Urinary bladder (tissue), 4 donors: ENCODE measurements at places on chromosomes 1 and 21. TPM values are rescaled to one million over a fixed set of nuclear protein-coding genes. Genes with fewer than 3 reads are reported as not detected.

DNA sequence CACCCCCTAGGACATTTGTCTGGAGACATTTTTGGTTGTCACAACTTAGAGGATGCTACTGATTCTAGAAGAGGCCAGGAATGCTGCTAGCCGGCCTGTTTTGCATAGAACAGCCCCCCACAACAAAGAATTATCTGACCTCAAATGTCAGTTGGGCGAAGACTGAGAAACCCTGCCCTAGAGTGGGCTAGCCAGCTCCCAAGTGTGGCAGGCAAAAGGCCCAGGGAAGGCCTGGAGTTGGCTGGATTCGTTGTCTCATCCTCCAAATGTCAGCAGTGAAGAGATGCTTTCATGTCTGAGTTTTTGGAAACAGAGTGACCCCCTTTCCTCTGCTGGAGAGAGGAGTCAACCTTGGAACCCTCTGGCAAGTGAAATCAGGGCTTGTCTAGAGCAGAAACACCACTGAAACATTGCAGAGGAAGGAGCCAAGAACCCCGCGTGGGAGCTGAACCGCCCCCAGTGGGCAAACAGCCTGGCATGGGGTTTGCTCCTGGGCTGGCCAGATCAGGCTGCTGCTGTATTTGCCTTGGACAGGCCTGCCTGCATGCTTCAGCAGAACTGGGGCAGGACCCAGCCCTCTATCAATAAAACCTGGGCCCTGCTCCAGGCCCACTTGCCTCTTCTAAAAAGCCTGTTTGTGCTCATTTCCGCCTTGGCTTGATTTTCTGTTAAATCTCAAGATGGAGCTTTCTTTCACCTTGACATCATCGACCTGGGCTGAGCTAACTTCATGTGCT, 32.9 kb downstream of the RASSF5 start:
- no peak for DNase-seq

- no peak for DNase-seq
Measured at GRCh38 chr1:100229681-100230443, 19.8 kb downstream of the DBT start.

- DNase-seq = no peak
Measured at GRCh38 chr1:112312315-112312714, 83.7 kb upstream of the CTTNBP2NL start.

DNA sequence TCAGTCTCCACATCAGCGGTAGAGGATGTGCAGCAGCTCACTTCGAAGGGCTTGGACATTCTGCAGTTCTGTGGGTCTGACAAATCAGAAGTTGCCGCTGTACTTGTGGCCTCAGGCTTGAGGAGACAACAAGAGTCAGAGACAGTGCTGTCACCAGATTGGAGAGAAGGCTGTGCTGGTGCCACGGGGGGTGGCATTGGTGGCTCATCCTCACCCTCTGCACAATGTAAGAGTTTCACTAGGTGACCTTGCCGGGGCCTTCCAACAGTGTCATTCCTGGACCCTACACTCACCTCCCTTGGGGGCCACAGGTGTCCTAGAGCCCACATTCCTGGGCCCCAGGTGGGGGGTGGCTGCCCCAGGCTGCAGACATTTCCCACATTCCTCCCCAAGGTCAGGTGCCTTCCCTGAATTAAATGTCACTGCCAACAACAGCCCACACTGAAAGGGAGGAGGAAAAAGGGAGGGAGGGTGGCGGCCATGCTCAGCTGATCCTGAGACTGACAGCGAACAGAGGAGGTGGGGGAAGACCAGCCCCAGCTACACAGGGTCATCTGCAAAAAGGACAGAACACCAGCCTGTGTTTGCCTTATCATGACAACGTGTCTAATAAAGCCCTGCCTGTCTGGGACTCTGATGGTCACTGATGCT, 46.4 kb downstream of the TMCC2 start:
- DNase-seq = no peak

Gene KIF2C
- 9.4 TPM for total RNA-seq

GRCh38 chr21:17585875-17586450, 26.7 kb downstream of the BTG3 start:
- peak; percentile 21 for DNase-seq

DNA sequence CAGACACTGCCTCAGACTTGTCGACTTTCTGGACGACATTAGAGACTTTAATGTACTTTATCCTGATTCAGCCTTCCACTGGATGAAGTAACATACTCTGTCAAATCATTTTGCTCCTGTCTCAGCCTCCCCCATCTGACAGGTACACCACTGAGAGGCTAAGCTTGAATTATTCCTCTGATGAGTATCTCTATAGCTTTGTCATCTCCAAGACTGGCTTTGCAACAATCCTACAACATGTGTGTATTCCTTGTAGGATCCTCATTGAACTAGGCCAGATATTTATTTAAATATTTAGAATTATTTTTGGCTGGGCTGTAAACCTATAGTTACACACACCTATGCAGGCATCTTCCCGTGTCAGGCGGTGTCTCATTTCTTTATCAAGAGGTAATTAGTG, 1.1 kb upstream of the TRIM58 start:
- no peak for DNase-seq

DNA sequence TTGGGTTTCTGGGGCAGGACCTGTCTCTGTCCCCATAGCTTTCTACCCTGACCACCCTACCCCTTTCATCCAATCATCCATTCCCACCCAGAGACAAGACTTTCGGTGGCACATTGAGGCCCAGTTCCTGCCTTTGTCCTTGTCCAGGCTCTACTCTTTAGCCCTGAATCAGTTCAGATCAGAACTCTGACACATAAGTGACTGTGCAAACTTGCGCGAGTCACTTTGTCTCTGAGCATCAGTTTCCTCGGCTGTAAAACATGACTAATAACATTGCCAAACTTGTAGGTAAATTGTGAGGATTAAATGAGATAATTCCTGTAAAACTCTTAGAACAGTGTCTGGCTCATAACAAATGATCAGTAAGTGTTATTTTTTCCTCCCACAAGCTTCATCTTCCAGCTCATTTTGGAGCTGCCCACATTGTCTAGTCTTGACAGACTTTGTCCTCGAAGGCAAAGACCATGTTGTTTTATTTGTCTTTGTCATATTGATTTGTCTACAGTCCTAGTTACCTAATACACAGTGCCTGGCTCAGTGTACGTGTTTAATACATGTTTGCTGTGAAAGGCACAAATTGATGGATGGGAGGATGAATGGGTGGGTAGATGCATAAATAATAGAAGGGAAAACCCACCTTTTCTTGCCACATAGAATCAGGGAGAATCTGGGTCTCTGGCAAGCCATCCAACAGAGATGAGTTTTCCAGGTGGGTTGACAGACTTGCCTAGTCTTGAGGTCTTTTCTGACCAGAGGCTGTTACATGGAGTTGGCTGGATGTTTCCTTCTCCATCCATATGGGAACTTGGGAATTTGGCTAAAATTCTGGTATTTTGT, 262.9 kb downstream of the OMA1 start:
- DNase-seq = no peak

DNA sequence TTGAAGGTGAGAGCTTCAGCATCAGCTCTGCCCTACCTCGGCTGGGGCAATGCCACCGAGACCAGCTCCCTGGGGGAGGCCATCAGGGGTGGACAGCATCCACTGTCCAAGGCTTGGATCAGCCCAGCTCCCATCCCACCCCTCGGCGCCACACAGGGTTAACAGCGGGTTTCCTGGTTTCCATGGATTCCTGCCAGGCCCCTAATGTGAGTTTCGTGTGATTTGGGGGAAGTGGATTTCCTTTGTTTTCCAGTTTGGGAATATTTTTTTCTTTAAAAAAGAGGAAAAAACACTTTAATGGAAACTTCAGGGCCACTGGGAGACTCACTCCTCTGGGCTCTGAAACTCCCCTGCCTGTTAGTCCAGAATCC, 34.3 kb downstream of the CASZ1 start:
- no peak for DNase-seq

DNA sequence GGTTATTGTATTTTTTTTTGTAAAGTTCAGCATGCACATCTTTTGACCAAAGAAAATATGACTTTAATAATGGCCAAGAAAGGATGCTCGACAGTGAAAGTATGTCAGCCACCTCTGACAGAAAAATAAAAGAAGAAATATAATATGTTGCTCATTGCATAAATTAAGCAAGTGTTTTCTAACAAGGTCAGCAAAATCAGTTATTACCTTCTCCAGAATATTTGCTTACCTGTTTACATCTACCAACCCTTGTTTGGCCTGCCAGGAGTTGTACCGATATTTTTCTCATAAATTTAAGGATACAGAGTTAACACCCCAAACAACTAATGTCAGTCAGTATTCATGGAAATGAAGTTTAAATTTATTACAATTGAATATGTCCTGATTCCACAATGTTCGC, 685.4 kb downstream of the PLA2G4A start:
- DNase-seq = no peak

Gene GCSAML
- 1.1 TPM for total RNA-seq

DNA sequence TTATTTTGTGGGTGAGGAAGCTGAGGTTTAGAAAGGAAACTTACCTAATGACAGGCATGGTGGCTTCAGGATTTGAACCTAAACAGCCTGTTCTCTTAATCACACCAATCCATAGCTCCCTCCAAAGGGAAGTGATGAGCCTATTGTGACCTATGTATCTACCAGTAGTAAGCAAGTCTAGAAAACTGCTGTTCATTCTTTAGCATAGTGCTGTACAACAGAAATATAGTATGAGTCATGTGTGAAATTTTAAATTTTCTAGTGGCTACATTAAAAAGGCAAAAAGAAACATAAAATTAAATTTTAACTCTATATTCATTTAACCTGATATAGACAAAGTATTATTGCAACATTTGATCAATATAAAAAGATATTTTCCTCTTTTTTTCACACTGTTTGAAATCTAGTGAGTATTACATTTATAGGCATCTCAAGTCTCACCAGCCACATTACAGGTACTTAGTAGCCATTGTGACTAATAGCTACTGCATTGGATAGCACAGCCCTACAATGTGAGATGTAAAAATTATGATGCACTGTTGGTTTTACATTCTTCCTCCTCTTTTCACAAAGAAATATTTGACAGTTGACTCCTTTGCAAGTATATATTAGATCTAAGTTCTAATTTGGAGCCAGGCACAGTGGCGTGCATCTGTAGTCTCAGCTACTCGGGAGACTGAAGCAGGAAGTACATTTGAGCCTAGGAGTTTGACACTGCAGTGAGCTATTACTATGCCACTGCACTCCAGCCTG, 16.6 kb downstream of the IPO9 start:
- no peak for DNase-seq

- DNase-seq = no peak
Measured at GRCh38 chr1:61753998-61754508, 11.8 kb downstream of the PATJ start.

DNA sequence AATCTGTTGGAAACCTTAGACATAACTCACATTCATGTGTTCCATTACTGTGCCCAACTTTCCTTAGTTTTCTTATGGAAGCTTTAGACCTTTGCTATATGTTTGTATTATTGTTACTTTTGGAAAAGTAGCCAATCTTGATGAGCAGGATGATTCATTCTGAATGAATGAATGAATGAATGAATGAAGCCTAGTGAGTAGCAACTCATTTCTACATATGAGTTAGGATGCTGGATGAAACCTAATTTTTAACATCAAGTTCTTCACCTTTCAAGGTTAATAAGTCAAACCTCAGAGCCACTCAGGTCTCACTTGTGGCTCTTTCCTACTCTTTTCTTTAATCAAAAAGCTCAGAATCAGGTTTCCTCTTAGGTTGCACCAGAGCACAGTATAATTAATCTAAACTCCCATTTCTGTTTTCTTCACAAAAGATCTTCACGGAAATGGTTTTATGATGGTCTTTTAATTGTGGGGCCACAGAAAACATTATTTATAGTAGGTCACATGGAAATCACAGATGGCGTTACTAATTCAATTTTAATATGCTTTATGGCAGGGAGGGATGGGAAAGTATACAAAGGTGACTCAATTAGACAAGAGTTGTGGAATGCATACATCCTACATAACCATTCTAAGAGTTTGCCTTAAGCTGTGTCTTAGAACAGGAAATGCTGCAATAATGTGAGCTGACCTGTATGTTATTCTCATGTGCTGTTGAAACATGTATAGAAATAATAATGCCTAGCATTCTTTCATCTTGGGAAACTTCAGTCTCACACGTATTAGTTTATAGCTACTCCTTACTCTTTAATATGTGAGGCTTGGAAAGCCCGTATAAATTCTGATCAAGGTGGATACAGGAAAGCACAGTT, 4.5 kb upstream of the DDX59 start:
- DNase-seq = peak; percentile 28

GRCh38 chr1:21324368-21325141, 34.3 kb upstream of the ECE1 start:
- DNase-seq = no peak

GRCh38 chr1:117416546-117417125, 49.4 kb downstream of the MAN1A2 start:
- no peak for DNase-seq

Gene NR1I3
- not detected for total RNA-seq

DNA sequence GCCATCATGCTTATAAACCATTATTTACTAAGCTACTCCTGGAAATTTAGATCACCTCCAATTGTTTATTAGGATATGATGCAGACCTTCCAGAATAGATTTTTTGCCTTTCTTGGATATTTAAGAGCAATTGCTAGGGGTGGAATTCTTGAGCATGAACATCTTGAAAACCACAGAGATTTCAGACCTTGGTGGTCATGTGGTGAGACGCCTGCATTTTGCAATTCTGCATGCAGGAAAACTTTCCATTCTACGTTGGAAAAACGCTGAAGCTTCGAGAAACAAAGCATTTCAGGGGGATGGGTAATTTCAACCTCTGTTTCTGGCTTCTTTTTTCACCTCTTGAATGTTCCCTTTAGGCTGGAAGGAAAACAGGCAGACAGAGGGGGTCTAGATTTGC, 596.3 kb downstream of the KIF26B start:
- no peak for DNase-seq

DNA sequence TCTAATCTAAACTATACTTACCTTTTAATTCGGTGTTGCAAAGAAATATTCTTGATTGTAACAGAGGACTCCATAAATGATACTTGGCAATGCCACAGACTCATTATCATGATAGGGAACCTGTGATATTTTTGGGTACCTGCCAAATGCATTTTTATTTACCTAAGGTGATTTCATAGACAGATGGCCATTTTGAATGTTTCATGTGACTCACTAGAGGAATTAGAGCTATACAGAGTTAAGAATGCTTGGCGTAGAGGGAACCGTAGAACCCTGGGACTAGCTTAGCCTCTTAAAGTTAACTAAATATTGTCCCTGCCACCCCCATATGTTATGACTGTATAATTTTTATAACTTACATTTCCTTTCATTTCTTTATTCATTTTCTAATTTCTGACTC, 136.1 kb downstream of the DISP1 start:
- DNase-seq = no peak

Gene MPL
- total RNA-seq = not detected

- no peak for DNase-seq
Measured at GRCh38 chr1:220808345-220809186, 21.9 kb downstream of the MTARC1 start.

- no peak for DNase-seq
Measured at GRCh38 chr1:41891199-41891896, 27.4 kb downstream of the HIVEP3 start.

Gene RSPO1
- 0.21 TPM for total RNA-seq

- no peak for DNase-seq
Measured at GRCh38 chr1:210231846-210232510, 618 bp upstream of the SERTAD4 start.

Gene SLAMF8
- total RNA-seq = 0.69 TPM
